ENCODE measurements at places on chromosomes 2 and 18.

- no peak for DNase-seq
These were observed 94.4 kb downstream of the KCTD18 start for GRCh38 chr2:200415455-200415854.

DNA sequence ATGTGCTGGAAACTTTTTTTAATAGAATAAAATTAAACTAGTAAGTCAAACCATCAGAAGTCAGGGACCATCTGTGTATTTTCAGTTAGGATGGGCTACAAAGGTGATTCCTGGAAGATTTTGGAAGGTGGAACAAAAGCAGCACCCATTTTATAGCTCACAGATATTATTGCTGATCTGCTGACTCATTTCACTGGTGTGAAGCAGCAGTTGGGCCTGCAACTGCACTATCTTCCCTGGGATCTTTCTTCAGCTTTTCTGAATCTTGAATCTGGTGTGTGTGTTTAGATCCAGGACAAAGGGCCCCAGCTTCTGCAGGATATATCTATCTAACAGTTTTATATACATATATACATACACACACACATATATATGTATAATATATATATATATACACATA, 35.6 kb upstream of the BCL11A start:
- no peak for DNase-seq

DNA sequence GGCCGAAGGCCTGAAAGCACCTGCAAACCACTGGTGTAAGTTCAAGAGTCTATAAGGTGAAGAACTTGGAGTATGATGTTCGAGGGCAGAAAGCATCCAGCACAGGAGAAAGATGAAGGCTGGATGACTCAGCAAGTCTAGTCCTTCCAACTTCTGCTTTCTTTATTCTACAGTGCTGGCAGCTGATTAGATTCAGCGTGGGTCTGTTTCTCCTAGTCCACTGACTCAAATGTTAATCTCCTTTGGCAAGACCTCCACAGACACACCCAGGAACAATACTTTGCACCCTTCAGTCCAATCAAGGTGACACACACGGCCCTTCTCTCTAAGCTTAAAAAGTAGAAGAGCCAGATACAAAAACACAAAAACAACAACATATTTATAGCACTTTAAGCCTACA, 43.4 kb downstream of the NMS start:
- DNase-seq = no peak

DNA sequence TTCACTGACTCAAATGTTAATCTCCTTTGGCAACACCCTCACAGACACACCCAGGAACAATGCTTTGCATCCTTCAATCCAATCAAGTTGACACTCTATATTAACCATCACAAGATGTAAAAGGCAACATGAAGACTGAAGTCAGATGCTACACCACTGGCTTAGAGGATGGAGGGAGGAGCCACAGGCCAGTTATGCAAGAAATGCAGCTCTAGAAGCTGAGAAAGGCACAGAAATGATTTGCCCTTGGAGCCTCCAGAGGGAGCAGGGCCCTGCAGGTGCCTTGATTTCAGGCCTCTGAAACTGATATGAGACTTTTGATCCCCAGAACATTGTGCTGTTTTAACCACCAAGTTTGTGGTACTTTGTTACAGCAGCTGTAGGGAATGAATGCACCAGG, 276.3 kb downstream of the KCNS3 start:
- DNase-seq = no peak

- DNase-seq = no peak
These were observed 7.1 kb upstream of the CYS1 start for GRCh38 chr2:10087360-10087759.

DNA sequence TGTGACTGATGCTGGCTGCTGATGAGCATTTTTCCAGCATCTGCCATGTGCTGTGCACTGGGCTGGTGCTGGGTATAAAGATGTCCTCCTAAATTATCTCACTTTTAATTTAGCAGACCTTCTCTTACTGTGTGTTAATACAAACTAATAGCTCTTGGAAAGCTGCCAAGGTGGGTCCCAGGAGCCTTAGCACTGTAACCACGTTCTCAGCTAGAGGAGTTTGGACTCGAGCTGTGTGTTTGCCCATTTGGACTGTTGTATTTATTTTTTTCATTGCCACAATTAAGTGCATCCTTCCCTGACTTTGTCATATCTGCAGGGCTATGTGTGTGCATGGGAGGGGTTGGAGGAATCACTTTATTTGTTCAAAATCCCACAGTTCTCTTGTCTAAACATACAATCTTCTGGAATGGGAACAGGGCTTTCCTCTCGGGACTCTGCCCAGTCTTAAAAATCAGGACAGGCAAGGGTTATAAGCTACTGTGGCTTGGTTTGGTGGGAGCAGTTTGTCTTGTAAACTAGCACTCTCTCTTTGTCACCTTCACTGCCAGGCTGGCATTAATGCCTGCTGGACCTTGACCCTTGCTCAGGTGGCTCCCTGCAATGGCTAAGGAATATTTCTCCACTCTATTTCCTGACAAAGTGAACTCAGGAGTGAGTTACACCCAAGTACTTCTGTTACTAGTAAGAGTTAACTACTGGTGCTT, 129.7 kb upstream of the MGAT5 start:
- DNase-seq = no peak

DNA sequence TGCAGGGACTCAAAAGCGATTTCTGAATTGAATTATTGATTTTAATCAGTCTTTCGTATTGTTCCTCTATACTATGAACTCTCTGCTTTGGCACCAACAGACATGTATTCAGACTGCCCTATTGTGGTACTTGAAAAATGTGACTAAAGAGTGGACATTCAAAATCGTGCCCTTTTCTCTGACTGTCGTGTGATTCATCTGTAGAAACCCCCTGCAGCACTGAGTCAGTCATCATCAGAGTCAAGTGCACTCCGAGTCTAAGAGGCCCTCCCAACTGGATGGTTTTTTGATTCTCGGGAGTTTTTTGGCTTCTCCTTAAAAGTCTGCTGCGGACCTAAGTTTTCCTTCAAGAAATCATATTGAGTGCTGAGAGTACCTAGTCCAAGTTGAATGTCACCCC, 96.4 kb upstream of the FOSL2 start:
- DNase-seq = no peak

DNA sequence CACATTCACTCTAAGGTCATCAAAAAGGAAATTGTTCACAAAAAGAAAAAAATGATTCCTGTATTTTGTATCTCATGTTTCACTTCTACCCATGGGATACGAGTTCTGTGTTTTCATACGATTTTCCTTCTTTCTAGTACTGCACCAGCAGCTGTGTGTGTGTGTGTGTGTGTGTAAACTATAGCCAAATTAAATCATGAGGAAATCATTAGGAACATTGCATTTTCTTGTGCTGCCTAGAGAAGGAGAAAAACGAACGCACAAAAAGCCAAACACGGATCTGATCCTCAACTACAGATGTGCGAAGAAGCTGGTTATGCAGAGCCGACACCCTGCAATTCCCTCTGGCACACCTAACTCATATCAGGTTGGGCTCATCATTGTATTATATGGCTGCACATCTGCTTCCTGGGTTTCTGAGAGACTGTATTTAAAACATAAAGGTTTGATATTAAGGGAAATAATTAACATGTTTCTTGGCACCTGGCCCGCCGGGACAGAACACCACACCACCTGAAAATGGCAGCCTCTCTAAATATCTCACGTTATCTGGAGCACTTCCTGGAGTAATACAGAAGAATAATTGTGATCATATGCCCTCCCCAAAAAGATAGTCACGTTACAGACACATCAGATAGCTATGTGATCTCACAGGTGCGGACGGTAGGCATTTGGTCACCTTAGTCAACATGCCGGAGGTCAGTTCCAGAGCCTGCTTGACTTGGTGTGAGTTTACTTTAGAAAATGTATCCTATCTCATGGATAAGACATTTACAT, 586.3 kb upstream of the SALL3 start:
- no peak for DNase-seq

DNA sequence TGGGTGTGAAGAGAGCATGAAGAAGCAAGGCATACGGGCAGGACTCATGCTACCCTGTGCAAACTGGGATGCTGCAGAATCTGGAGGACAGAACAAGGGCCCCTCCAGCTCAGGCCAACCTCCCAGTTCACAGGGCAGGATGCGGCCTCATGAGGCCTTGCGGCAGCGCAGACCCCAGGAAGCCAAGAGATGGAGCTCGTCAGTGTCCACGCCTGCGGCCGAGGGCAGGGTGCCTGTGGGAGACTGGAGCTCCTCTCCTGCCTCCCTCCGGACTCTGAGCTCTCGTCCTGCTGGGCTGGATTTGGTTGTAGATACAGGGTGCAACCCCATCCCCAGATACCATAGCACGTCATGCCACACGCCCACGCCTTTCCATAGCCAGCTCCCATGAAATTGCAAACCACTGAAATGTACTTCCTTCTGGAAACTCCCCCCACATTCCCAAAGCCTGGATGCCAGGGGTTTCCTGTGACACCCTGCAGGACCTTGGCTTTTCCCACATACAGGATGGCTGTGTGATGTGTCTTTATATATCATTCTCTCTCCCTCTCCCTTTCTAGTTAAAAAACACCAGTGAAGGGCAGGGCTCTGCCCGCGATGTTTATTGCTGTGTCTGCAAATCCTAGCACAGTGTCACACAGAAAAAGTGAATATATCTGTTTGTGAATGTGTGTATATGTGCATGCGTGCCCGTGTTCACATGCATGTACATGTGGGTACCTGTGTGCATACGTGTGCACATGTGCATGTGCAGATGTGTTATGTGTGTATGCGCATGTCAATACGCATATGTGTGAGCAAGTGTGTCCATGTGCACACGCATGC, 12.3 kb upstream of the SNTG2 start:
- DNase-seq = no peak

GRCh38 chr2:131349021-131349420, 14.9 kb downstream of the RAB6D start:
- DNase-seq = no peak

DNA sequence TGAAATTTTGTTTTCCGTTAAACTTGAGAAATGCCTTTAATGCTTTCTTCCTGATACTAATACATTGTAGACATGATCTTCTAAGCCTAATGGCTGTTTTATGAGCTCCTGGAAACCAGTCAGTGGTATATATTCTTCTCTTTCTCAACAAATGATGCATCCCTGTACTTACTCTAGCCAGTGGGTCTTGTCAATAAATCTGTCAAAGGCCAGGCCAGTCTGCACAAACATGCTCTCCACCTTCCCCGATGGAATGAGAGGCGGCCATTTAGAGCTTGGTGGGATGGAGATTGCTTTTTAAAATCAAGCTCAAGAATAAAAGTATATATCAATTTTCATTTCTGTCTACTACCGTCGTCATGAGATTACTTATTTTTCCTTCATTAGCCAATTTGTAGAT, 140.1 kb downstream of the LYPD6B start:
- DNase-seq = no peak

DNA sequence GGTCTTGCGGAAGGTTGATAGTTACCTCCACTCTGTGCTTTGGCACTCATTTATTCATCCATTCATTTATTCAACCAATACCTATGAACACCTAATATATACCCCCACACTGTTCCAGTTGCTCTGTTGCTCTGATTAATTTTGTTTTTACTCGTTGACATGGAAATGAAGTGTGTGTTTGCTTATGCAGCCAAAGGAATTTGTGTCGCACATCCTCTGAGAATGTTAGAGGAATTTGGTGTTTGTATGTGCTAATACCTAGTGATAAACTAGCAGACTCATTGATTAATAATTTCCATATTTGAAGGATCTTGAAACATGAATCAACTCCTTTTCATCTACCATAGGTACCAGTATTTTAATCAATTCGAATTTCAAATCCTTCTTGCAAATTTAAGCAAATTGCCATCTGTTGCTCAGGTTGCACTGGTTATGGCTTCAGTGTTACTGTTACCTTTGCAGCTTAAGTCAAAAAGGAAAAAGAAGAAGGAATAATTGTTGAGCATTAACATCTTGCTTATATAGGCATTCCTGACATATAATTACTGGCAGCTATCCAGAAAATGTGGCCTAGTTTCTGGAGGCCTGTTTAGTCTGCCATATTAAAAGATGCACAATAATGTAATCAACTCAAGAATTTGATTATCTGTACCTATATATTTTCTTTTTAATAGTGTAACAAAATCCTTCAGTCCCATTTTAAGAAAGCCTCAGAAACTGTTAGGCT, 25.7 kb upstream of the CRIM1 start:
- no peak for DNase-seq

- DNase-seq = no peak
These were observed 49.0 kb upstream of the TFCP2L1 start for GRCh38 chr2:121333834-121334558.

DNA sequence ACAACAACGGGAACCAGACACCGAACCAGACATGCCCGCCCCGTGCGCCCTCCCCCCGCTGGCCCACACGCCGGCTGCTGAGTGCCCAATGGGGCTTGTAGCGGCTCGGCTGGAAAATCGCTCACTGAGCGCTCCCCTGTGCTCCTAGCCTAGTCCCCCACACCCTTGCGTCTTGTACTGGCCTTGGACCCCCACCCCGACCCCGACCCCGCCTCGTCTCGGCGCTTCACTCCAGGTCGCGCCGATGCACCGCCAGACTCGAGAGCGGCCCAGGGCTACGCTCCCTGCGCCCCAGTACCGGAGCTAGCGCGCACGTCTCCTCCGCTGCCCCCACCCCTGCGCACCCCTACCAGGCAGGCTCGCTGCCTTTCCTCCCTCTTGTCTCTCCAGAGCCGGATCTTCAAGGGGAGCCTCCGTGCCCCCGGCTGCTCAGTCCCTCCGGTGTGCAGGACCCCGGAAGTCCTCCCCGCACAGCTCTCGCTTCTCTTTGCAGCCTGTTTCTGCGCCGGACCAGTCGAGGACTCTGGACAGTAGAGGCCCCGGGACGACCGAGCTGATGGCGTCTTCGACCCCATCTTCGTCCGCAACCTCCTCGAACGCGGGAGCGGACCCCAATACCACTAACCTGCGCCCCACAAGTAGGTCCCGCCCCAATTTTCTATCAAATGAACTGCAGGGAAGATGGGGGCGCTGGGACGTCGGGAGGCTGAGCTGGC, 1.5 kb downstream of the GAD1 start:
- no peak for DNase-seq

DNA sequence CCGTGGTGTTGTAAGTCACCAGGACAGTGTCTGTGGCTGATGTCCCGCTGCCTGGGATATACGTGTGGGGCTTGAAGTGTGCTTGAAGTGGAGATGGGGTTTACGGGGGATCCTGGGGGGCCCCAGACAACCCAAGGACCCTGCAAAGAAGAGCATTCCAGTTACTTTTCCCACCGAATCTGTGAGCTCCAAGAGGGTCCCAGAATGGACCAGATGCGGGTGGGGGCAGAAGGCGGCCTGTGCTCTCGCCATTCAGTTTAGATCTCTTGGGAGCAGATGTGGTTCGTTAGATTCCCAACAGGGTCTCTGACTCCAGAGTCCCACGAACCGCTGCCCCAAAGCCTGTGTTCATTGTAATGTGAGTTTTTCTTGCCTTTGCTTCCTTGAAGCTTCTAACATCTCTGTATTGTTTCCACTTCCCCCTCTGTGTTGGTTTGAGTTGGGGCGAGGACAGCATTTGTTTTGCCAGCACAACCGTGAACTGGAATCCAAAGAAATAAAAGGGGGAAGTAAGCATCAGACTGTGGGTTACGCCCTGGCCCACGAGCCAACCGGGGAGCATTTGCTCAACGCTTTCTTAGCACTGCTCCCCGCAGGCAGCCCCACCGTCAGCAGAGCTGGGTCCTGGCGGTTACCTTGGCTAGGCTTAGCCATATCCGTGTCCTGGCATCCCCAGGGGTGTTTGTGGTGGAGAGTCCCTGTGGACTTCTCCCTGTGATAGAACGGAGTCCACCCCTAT, 92.1 kb downstream of the SH3BP4 start:
- no peak for DNase-seq

GRCh38 chr2:109081374-109081773, 47.6 kb upstream of the SH3RF3 start:
- DNase-seq = no peak

Data from T-helper 2 cell (primary cell).